ENCODE measurements at places on chromosomes 2 and 18.

GRCh38 chr18:79639072-79639829 lies 40.4 kb upstream of the CTDP1 start:
- DNase-seq: no peak

DNA sequence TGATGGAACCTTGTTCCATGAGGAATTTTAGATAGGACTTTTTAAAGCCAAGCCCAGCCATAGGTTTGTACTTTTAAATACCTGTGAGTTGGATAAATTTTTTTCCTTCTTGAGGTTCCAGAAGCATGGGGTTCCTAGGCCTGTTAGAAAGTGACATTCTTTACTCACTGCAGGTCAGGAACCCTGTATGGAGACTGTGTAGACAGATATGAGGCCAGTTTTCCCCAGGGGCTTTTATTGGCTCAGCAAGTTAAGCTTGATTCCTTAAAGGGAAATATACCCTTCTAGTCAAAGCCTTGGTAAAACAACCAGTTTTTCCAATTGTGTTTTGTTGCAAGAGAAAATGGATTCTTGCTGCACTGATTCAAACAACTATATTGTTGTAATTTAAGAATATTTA lies 38.4 kb upstream of the GMCL1 start:
- no peak for DNase-seq

DNA sequence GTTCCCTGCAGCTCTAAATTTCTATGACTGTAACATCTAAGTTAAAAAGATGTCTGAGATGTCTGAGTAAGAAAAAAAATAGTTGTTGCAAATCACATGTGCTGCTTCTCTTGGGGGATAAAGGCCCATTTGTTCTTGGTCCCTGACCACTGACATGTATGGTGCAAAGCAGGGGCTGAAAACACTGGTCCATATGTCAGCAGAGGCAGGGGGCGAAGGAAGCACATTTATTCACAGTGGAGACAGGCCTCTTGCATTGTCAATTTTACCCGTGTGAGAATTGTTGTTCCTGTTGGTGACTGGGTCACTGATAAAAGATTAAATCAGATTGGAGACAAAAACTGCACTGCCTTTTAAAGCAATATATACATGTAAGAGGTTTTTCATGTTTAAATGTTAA lies 38.8 kb downstream of the PRKCE start:
- no peak for DNase-seq

- no peak for DNase-seq
These were observed 42.7 kb upstream of the GORASP2 start for GRCh38 chr2:170886386-170886785.

GRCh38 chr2:209768557-209768956 lies 3.1 kb upstream of the UNC80 start:
- DNase-seq: no peak

DNA sequence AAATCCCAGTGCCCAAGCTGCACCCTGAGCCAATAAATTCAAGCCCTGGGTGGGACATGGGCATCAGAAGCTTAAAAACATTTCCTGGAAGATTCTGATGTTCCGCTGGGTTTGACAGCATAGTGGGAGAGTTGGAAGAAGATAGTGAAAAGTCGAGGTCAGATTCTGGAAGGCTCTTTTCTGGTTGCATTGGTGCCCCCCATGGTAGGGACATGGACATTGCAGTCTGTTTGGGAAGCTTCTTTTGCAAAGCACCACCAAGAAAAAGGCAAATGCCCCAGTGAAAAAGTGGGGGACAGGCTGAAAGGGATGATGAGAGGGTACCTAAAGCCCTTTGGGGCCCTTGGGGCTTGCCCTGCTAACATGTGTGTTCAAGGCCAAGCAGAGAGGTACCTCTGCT lies 21.0 kb downstream of the MERTK start:
- DNase-seq: no peak

DNA sequence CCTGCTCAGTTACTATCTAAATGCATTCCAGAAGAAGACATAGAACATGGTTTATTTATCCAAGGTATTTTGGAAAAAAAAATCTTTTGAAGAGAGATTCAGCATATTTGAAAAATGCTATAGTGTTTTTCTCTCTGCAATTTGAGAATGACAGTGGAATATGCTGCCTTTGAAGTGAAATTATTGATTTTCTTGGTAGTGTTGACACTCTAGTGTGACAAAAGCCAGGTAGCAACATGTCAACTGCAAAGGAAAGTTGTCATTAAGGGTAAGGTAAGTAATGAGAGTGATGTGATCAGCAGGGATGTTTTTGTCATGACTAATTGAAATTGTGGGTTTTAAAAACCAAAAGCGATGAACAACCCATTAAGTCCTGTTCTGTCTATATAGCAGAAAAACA lies 1387.1 kb upstream of the TMEFF2 start:
- no peak for DNase-seq

GRCh38 chr2:96884299-96885094 lies 14.6 kb upstream of the SEMA4C start:
- no peak for DNase-seq

DNA sequence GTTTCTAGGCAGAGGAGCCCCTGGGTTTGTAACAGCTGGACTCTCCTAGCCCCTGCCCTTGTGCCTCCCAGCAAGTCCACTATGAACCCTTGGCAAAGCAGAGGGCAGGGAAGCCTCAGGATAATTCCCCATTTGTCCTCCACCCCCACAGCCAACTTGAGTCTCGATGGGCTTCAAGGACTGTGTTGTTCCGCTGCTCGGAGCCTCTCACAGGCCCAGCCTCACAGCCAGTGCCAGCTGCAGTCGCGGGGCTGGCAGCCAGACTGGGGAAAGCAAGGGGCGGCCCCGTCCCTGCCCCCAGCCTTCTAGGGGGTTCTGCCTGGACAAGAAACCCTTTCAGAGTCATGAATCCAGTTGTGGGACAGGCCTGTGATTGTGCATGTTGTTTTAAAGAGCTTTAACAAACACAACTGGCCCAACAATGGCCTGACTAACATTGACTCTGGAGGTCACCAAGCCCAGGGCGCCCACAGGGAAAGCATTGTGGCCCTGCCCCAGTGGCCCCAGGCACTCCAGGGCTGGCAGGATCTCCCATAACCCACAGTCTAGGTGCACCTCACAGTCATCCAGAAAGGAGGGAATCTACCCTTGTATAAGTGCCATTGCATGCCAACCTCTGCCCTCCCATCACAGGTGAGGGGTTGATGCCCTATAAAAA lies 71.8 kb upstream of the DAPL1 start:
- DNase-seq: no peak

DNA sequence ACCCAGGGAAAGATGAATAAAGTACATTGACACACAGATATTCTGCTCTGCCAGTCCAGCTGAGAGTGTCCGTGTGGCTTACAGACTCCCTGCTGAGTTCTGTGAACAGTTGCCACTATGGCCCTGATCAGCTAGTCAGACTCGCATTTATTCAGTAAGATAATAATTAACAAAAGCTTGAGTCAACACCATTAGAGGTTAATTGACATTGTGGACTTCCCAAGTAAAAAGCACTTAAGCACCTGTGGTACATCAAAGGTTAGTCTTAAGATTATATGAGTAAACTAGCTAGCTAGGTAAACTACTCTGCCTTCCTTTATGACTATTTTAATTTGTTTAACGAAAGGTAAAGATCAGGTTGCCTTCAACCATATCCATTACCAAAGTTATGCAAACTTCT lies 33.7 kb downstream of the ANKRD30B start:
- DNase-seq: no peak

DNA sequence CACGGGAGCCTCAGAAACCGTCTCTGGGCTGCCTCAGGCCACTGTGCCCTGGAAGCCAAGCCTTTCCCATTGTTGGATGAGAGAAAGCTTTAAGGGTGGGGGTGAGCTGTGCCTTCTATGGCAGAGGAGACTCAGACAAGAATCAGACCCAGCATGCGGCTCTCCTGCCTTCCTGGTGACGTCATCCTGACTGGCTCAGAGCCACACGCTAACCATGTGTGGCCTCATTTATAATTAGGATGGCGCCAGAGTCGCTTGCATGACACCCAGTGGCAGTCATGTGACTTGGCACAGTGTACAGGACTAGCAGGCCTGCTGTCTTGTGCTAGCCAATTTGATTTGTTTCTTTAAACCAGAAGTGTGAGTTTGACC lies 99.1 kb downstream of the SH3BP4 start:
- peak; percentile 60 for DNase-seq

GRCh38 chr18:49837889-49838288 lies 24.6 kb upstream of the ACAA2 start:
- no peak for DNase-seq

- DNase-seq: no peak
These were observed 98.1 kb upstream of the RGPD4 start for GRCh38 chr2:107728586-107728985.

GRCh38 chr2:109399066-109399465 lies 214.7 kb downstream of the SEPTIN10 start:
- DNase-seq: no peak

DNA sequence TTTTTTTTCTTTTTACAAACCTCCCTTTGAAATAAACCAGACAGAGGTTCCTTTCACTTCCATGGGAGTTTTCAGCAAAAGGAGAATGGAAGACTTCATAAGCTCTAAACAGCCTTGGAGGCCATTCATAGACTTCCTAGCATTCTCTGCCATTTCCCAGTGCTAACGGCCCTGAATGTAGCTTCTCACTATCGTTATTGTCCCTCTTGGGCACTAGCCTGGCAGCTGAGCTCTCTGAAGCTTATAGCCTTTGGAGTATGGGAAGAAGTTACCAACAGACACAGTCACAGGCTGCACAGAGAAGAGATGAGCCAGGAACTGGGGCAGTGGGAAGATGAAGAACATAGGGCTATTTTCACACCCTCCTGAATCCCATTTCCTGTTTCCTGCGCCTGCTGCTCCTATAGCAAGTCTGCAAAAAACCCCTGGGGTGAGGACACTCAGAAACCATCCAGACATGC lies 29.1 kb upstream of the EPC2 start:
- no peak for DNase-seq

- DNase-seq: no peak
These were observed 39.9 kb downstream of the NCK2 start for GRCh38 chr2:105784589-105784988.

DNA sequence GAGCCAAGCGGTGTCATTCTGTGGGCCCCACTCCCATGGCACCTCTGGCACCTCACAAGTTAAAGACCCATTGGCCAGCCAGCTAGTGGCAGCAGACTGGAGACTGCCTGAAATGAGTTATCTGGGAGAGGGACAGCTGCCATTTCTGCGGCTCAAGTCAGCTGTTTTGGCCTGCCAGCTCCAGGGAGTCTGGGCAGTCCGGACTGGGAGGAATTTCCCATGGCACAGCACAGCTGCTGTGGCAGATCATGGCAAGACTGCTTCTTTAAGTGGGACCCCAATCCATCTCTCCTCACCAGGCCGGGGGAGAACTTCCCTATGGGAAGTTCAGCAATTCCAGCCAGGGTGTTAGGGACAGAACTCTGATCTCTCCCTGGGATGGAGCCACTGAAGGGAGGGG lies 2187.6 kb upstream of the CELF4 start:
- DNase-seq: no peak

GRCh38 chr2:196711625-196712024 lies 72.1 kb downstream of the CCDC150 start:
- no peak for DNase-seq

DNA sequence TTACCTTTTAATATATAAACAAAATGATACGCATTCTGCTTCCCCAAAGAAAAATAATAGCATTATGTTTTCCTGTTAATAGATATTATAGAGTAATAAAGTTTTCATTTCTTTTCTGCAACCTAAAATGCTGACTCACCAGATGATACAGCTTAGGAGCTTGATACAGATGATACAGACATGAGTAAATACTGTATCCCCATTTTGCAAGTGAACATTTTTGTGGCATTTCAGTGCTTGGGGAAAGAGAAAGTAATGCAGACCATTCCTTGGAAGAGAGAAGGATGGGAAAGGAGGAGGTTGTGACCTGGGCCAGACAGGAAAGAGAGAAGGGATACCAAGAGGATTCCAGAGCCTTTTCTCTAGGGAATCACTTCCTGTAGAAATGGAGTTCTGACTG lies 97.5 kb upstream of the FSHR start:
- DNase-seq: no peak

- DNase-seq: no peak
These were observed 62.9 kb downstream of the KCNE4 start for GRCh38 chr2:223114917-223115316.

DNA sequence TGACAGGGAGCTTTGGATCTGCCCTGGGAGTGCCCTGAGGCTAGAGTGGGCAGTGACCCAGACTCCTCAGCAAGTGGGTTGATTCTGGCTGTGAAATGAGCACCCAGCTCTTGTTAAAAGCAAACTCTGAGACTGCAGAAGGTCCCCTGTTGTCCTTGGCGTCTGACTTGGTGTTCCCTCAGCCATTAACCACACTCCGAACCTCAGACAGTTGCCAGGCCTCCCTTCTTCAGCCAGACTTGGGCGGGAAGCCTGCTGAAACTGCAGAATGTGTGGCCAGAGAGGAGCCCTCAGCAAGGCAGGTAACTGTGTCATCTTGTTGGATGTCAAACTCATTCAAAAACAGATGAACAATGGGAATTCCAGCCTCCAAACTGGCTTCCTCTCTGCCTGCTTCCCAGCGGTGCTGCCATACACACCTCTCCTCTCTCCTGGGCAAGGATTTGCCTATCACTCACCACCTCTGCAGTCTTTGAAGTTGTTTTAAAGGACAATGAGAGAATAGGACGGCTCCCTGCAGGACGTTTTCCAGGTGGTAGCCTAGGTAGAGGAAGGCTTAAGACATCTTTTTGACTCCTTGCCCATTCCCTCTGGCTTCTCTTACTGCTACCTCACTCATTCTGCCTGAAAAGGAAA lies 38.9 kb upstream of the B3GNT2 start:
- DNase-seq: no peak

GRCh38 chr2:191790737-191791136 lies 56.2 kb downstream of the CAVIN2 start:
- DNase-seq: no peak

DNA sequence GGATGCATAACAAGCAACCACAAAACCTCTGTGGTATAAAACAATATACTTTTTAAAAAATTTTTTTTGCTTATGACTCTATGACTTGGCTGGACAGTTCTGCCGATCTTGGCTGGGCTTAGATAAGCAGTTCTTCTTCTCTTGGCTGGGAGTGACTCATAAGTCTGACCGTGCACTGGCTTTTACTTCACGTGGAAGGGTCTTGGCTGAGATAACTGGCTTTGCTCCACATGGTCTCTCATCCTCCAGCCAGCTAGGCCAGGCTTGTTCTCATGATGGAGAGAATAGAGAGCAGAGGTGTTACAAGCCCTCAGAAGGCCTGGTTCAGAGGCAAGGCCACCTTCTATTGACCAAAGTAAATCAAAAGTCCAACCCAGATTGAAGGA lies 178.9 kb upstream of the SERPINE2 start:
- no peak for DNase-seq

- DNase-seq: no peak
These were observed 9.7 kb upstream of the TMEM247 start for GRCh38 chr2:46469700-46470099.

- DNase-seq: no peak
These were observed 102.9 kb upstream of the ALPP start for GRCh38 chr2:232275670-232276069.
